ENCODE measurements at places on chromosomes 6 and 20.

DNA sequence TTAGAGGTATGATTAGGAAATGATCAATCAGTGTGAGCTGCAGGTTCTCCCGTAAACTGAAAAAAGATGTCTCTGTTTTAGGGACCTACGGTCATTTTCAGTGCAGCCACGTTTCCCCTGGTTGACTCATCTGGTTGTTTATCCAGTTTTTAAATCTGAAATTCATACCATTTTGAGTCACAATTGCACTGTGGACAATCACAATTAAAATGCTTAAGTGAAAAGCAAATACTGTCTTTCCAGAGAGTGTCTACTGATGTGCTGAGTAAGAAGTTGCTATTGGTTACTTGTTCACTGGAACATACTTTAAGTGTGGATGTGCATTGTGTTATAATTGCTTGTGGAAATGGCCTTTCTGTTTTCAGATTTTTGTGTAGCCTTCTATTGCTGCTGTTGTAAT lies 305.1 kb upstream of the SASH1 start:
- no peak for DNase-seq

DNA sequence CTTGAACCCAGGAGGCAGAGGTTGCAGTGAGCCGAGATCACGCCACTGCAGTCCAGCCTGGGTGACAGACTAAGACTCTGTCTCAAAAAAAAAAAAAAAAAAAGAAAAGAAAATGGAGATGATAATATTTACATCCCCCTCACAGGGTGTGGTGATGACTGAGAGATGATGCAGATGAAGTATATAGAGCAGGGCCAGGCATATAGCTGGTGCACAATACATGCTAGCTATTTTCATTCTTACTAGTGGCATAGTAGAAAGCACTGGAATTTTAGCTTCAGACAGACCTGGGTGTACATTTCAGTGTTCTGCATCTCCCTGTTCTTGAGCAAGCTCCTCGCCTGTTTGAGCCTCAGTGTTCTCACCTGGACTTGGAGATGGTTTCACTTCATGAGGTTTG lies 36.9 kb downstream of the CEBPB start:
- no peak for DNase-seq

DNA sequence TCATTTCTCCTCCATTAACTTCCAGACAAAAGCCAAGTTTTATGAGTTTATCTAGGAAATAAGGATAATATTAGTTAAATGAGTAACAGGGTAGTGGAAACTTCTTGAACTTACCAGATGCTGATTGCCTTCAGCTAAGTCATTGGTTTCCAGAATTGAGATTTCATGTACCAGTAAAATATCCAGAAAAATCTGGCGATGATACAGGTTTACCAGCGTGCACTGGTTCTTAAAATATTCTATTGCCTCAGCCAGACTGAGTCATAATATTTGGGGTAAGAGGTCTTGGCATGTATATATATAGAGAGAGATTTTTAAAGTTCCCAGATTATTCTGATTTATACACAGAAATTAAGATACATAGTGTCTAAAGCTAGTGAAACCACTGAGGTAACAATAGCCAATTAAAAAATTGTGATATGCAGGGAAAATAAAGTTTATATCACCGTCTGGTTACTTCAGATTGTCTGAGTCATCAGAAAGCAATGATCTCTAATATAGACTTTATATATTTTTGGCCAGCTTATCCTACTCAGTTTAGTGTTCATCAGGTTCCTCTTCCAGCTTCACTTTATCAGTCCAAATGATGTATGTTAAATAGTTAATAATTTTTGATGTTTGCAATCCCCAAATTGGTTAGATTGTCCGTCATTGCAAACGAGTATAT lies 39.5 kb upstream of the SDHAF4 start:
- DNase-seq, result no peak

DNA sequence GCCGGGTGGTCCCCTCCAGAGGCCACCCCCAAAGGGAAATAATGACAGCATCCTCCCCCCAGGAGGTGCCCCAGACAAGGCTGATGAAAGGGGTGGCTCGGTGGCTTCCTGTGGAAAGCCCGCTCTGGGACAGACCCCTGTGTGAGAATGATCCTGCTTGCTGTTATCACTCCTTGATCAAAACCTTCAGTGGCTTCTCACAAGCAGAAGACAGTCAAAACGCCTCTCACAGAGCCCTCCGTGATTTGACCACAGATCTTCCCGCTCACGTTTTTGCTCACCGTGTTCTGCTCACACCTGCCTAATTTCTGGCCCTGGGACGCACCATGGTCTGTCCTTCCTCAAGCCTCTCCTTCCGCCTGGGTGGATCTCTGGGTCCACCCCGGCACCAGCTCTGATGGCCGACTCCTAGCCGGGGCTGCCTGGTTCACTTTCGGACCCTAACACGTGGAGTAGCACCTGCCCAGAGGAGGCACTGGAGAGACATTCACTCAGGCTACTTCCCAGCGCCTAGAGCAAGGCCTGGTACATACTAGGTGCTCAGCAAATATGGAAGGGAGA lies 210.4 kb downstream of the ANKRD60 start:
- no peak for DNase-seq

GRCh38 chr20:54984104-54984448 lies 508.7 kb downstream of the DOK5 start:
- no peak for DNase-seq

DNA sequence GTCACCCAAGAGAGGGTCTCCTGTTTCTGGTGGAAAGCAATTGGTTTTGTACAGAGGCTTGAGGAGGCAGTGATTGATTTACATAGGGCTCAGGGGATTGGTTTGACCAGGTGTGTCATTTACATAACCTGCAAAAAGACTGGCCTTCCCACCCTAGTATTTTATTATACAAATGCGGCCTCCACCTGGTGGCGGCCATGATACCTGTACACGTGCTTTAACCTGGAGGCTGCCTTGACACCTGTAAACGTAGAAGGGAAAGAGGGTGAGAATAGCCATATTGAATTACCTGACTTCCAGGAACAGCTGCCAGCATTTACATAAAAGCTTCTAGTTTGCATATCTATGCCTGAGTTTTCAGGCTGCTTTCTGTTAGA lies 48.7 kb downstream of the HLA-DPB1 start:
- no peak for DNase-seq

GRCh38 chr6:43667245-43668150 lies 20.1 kb downstream of the MRPS18A start:
- DNase-seq, result peak; percentile 79

GRCh38 chr20:3818155-3819151 lies 1.9 kb upstream of the AP5S1 start:
- peak; percentile 89 for DNase-seq

GRCh38 chr20:17935186-17935585 lies 33.4 kb downstream of the SNX5 start:
- peak; percentile 76 for DNase-seq

- no peak for DNase-seq
Observed at GRCh38 chr6:168364793-168365421, 45.3 kb upstream of the DACT2 start.

DNA sequence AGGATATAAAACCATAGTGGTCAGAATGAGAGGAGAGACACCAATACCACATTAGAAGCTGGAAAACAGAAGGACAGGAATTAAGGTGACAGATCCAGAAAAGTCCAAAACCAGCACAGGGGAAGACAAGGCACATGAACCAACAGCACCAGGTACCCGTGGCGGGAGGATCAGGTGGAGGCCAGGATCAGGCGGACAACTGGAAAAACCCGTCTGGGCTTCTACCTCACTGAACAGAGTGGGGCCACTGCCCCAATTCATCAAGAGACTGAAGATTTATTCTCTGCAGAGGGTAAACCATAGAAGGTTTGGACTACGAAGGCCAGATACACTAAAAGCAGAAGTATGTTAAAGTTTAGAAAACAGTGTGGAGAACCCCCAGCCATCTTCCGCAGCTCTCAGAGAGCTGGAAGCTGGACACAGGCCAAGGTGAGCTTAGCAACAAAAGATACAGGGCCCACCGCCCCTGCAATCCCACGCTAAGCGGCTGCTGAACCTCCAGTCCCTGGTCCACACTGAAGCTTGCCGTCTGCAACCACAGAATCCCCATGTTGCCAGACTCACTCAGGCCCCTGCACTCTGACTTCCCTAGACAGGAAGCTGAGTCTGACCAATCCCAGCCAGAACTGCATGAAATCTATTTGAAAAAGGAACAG lies 29.9 kb downstream of the ABHD12 start:
- DNase-seq, result peak; percentile 76

GRCh38 chr20:64079273-64080012 lies at the start of gene RGS19:
Gene RGS19, minus strand, starts transcription at chr20:64079518. Its CDS starts 2,632 bp downstream, at chr20:64076886.
- peak; percentile 98 for DNase-seq

DNA sequence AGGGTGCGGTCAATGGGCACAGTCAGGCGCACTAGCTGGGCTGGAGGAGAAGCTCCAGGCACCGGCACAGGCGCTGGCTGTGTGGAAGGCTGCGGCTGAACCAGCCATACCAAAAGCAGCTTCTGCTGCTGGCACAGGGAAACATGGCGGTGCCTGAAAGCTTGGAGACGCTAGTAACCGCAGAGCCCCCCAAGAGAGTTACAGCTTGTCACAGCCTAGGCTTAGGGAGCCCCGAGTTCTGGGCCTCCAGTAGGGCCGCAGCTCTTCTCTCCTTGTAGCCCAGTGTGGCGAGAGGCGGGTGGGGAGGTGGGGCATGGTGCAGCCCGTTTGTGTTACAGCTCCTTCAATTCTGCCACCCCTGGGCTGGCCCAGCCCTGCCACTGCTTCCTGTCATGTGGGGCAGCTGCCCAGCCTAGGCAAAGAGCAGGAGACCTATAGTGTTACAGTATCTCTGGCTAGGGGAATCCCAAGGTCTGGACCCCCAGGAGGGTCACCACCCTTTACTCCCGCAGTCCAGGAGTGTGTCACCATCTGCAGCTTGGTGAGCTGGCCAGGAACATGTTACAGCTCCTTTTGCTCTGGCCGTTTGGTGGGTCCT lies 58.6 kb upstream of the MANEA start:
- DNase-seq, result no peak

DNA sequence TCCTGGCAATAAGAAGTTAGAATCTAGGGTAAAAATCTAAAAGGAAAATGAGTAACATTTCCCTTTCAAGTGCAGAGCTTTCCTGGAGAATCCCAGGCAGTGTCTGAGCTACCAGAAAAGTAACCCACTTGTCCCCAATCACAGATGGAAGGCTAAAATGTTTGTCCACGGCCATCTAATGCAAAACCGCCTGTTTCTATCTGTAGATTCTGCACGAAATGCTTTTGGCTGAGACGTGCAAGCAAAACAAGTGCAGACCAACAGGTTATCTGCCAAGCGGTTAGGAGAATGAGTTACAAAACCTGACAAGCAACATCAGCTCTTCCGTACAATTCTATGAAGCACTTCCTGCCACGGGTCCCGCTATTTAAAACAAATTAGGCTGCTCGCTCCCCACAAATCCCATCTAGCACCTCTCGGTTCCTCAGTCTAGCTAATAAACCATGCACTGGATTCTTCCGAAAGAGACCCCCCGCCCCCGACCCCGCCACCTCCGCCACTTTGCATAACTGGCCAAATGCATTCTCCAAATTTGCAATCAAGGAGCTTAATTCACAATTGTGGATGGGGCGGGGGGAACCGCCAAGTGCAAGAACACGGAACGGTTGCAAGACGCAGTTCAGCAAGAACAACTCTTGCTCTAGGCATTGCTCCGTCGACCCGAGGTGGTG lies 1.4 kb downstream of the ELOVL5 start:
- peak; percentile 79 for DNase-seq
